T-helper 2 cell (primary cell): ENCODE measurements at places on chromosomes 12 and 14.

- DNase-seq, result no peak
Observed at GRCh38 chr14:45678163-45678562, 425.2 kb upstream of the MIS18BP1 start.

- no peak for DNase-seq
Observed at GRCh38 chr14:53621433-53621832, 335.2 kb downstream of the BMP4 start.

DNA sequence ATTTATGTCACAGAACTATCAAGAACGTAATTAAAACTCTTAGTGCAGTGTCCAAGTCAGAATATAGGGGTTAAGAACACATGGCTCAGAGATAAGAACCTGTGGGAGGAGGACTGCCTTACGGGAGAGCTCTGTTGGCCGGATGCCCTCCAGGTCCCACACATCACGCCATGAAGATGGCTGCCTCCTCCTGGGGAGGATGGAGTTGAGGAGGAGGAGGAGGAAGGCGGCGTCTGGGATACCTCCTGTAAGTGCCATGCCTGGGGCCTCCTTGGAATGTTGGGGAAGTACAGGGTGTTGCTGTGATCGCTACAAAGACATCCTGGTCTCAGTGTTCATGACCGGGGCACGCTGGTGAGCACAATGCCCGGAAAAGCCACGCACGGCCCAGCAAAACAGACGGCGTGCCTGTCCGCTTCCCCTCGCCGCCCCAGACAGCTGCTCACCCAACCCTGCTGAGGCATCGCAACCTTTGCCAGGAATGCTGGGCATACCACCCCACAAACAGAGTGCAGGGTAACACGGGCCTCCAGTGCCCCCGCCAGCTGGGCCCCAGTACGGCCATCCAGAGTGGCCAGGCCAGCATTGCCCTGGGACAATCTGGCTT is 28.7 kb upstream of the CD9 start:
- no peak for DNase-seq

GRCh38 chr12:39062266-39062996 is 157.0 kb upstream of the CPNE8 start:
- no peak for DNase-seq

GRCh38 chr14:81478446-81478845 is 55.2 kb downstream of the SEL1L start:
- DNase-seq, result no peak

DNA sequence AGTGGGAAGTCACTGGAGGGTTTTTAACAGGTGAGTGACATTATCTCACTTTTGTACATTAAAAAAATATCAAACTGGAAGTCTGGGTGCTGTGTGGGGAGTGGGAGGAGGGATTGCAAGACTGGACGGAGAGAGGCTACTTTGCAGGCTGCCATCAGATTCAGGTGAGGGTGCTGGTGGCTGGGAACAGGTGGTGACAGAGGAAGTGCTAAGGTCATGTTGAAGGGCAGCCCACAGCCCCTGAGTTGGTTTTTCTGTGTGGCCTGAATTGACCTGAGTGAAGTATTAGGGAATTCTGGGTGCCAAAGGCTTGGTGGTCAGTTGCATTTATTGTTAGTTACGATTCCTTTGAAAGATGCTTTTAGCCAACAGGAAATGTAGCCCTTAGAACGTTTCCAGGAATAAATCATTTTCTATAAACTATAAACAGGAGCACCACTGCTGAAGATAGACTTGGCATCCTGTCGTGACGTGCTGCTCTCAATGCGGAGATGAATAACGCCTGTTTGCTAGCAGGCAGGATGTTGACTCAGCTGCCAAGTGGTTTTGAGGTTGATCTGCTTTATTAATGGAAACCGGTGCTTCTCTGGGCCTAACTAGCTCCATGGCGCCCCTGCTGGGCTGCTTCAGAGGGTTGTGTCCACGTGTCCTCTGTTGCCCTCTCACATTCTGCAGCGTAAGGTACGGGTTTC is 707.5 kb upstream of the TMEM132C start:
- DNase-seq, result peak; percentile 31

DNA sequence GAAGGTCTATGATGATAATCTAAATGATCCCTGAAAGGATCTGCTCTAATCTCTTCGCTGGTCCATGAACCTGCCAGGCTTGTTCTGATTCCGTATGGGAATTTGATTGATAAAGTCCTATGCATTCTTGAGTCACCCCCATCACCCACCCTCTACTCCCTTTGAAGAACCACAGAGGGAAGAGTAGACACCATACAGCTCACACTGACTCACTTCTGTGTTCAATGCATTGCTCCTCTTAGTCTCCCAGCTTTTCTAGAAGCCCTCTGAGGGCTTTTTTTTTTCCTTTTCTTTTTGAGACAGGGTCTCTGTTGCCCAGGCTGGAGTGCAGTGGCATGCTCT is 18.5 kb upstream of the GPRC5A start:
- no peak for DNase-seq

- DNase-seq, result no peak
Observed at GRCh38 chr12:112782943-112783342, 8.6 kb upstream of the RPH3A start.

- DNase-seq, result no peak
Observed at GRCh38 chr12:117026343-117026742, 72.9 kb downstream of the TESC start.

DNA sequence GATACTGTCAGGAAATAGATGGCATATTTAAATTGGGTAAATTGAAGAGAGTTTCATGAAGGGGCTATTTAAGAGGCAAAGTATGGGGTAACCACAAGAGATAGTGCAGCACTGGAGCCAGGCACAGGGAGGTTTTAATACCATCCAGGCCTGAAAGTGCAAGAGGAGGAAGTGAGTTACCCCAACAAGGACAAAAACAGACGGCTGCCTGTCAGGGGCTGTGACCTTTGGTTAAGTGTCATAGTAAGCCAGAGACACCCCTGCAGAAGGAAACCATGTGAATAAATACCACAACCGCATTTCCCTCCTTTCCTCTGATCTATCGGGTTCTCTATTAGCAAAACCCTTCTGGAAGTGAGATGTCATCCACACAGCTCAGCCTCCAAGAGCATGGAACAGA is 122.0 kb upstream of the DHRS4 start:
- no peak for DNase-seq

DNA sequence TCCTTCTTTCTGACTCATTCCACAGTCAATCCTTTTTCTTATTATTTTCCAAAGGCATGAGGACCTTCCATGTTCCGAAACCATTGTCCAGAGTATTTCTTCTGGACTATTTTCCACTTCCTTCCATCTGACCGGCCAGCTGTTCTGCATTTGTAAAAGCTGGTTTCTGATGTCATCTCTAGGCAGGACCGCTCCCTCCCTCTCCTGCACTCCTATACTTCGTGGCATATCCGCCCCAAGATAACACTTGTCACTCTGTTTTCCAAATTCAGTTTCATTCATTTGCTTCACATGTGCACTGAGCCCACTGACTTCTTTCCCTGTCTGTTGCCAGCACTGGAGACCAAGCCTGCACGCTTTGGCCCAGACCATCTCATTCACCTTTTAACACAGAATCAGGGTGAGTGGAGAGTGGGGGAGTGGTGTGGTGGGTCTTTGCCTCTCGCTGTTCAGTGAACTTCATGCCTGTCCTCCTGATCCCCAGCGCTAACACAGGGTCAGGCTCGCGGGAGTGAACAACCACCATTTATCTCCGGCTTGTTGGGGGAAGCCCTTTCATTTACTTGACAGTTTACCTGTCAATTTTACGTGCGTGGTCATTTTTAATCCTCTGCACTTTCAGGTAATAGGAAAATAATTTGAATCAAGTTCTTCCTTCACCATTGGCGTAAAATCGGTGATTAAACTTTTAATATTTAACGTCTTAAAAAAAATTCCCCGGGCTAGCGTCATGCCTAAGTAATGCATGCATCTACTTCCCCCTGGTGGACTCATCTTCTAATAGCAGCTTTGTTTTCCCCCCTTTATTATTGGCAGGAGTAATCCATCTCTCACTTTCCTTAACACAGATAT is 52.5 kb downstream of the C12orf75 start:
- DNase-seq, result no peak

DNA sequence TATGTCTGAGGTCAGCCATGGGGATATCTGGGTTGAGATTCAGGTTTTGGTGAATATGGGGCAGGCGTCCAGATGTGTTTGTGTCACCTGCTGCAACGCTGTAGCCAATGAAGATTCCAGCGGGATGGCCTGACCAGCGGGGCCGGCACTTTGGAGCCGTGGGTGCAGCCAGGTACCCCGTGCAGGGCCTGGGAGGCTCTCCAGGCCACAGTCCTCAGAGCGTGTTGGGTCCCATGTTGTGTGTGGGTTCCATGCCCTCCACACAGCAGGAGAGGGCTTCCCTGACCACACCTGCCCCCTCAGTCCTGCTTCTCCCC is 2.8 kb upstream of the TEX22 start:
- DNase-seq, result no peak

DNA sequence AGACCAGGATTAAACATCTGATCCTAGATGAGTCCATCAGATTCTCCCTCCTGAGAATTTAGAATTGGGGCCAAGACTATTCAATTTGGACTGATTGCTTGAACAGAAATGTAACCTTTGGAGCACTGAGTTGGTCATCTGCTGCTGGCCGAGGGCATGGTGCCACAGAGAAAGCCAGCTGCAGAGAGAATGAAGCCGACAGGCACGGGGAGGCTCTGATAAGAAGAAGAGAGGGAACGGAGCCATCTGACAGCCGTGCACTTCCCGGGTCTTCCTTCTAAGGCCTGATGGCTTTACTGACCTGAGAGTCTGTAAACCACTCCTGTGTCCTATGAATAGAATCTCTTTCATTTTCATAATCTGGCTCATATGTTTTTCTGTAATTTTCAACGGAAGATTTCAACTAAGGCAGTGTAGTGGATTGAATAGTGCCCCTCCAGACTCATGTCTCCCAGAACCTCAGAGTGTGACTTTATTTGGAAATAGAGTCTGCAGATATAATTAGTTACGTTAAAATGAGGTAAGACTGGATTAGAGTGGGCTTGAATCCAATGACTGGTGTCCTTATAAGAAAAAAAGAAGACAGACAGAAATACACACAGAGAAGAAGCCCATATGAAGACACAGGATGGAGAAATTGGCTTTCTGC is 39.1 kb upstream of the FRS2 start:
- no peak for DNase-seq

DNA sequence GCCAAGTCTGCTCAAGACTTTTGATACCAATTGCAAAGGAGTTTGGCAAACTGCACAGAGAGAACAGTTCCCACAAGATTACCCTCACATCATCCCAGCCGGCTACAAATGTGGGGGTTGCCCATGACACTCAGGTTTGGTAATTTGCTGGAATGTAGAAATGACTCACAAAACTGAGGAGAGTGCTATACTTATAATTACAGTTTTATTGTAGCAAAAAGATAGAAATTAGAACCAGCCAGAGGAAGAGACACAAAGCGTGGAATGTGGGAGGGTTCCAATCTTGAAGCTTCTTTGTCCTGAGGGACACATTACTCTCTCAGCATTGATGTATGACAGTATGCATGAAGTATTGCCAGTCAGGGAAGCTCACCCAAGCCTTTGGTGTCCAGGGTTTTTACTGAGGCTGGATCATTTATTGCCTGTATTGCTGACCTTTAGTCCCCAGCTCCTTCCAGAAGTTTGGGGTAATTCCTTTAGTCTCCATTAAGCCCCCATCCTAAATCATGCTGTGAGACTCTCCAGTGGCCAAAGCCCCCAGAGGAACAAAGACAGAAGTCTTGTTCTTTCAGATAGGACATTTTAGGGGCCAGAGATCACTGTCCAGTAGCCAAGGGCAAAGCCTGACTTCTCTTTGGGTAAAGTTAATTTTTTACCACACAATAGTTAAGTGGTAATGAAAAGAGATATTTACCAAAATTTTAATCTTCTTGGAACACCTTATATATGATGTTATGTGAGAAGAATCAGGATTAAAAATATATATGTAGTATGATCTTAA is 9.9 kb downstream of the TBK1 start:
- DNase-seq, result no peak

GRCh38 chr12:79927772-79928474 is 7.0 kb downstream of the PPP1R12A start:
- DNase-seq, result peak; percentile 92

GRCh38 chr12:43111608-43112007 is 440.4 kb downstream of the ADAMTS20 start:
- no peak for DNase-seq

- no peak for DNase-seq
Observed at GRCh38 chr12:25960143-25960542, 1.7 kb downstream of the RASSF8 start.

GRCh38 chr14:74239848-74240793 is 872 bp downstream of the VSX2 start:
- no peak for DNase-seq

DNA sequence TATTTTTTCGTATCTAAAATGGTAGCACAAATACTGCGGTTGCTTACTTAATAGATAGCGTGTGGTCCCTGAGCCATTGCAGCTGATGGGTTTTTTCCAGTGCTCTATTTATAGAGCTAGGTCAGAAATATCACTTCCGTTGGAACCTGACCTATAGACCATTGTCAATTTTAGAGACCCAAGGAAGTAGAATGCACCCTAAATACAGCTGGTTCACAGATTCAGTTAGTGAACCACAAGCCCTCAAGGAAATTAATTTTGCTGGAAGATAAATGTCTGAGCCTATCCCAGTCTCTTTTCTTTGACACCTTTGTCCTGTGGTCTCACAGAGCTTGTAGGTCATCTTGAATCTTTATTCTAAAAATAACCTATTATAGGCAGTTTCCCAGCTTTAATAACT is 391.0 kb downstream of the ZFP36L1 start:
- DNase-seq, result no peak

DNA sequence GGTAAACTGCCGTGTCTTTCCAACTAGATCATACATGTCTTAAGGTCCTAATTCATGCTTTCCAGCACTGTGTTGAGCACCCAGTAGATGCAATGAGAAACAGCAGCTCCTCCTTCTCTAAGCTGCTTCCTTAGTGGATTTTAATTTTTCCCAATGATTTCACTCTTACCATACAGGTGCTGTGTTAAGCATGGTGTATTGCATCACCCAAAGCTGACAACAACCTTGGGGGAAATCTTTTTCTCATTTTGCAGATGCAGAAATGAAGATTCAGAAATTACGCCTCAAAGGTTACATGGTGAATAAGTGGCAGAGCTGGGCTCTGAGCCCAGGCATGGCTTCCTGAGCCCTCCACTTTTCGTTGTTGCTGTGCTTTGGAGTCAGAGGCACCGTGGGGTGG is 75.6 kb downstream of the NEDD1 start:
- no peak for DNase-seq

DNA sequence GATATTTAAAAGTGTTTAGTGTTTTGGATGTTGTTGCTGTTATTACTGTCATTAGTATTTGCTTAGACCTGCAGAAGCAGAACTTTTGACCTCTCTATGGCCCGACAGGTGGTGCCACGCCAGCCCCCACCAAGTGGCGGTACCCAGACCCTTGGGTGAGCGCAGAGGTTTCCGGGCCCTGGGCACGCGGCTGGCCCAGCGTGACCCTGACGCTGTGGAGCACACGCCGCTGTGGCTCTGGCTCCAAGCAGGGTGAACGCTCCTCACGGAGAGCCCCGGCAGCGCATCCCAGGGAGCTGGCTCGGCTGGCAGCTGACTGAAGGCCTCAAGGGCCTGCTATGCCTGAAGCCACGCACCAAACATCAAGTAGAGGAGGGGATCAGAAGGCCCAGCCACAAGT is 22.6 kb downstream of the SLC25A47 start:
- no peak for DNase-seq

- no peak for DNase-seq
Observed at GRCh38 chr14:42140831-42141279, 534.2 kb downstream of the LRFN5 start.

- DNase-seq, result no peak
Observed at GRCh38 chr12:62621101-62621638, 154.5 kb downstream of the MON2 start.
